ENCODE measurements at places on chromosomes 6 and 20.

DNA sequence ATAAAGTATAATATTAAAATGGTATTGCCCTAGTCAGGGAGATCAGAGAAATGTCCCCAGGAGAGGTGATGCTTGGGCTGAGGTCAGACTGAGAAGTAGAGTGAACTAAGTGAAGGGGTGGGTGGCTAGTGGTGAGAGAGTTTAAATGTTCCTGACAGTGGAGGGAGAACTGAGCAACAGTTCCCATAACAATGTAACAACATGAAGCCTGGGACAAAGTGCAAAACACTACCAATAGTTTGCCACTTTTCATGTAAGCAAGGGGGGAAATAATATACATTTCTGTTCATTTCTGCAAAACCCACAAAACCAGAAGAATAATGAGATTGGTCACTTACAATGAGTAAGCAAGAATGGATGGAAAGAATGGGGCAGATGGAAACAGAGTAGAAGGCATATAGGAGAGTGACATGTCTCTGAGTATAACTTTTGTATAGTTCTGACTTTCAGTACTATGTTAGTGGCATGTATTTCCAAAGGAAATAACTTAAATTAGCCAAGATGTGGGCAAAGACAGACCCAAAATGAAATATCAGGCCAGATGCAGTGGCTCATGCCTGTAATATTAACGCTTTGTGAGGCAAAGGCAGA lies 13.3 kb upstream of the FAXC start:
- DNase-seq = no peak

GRCh38 chr20:24718696-24719095 lies 230.4 kb upstream of the CST7 start:
- no peak for DNase-seq

GRCh38 chr6:36127462-36128016 lies 2.8 kb upstream of the MAPK13 start:
- no peak for DNase-seq

- DNase-seq = peak; percentile 14
Observed at GRCh38 chr6:159217595-159218275, 48.5 kb downstream of the FNDC1 start.

- no peak for DNase-seq
Observed at GRCh38 chr6:79385333-79385732, 150.9 kb upstream of the HMGN3 start.

- no peak for DNase-seq
Observed at GRCh38 chr6:90960324-90960723, 373.5 kb upstream of the MAP3K7 start.

GRCh38 chr6:87274660-87275274 lies 47.6 kb upstream of the SMIM8 start:
- DNase-seq = no peak

GRCh38 chr6:44926556-44926955 lies 401.6 kb upstream of the RUNX2 start:
- DNase-seq = no peak

- no peak for DNase-seq
Observed at GRCh38 chr6:7723041-7723447, 2.9 kb upstream of the BMP6 start.

DNA sequence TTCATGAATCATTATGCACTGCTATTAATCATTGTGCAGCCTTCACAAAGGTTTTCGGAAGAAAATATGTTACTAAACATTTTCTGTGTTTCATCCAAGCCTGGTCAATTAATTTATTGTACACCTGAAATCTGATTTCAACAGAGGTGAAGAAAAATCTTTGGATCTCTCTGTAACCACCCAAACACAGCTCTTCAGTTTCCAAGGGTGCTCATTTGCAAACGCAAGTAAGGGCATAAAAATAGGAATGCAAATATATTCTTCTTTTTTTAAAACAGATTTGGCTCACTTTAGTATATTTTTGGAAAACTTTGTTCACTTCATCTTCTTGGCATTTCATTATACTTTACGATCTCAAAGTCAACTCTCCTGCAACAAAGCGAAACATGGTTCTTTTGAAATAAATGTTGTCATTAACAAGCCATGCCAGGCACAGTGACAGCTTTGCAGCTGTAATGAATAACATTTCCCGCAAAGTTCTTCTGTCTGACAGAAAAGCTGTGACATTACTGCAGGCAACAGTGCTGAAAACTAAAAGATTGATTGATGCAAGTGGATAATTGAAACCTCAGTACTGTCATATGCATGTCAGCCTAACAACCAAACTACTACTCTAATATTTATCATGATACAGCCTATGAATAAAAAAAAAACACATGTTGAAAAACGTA lies 348.3 kb downstream of the FRK start:
- DNase-seq = no peak

- no peak for DNase-seq
Observed at GRCh38 chr6:98794307-98794842, 40.0 kb upstream of the POU3F2 start.

GRCh38 chr20:58911970-58912369 lies 59.5 kb downstream of the GNAS start:
- DNase-seq = no peak

- DNase-seq = no peak
Observed at GRCh38 chr6:33983721-33984465, 162.0 kb downstream of the GRM4 start.

DNA sequence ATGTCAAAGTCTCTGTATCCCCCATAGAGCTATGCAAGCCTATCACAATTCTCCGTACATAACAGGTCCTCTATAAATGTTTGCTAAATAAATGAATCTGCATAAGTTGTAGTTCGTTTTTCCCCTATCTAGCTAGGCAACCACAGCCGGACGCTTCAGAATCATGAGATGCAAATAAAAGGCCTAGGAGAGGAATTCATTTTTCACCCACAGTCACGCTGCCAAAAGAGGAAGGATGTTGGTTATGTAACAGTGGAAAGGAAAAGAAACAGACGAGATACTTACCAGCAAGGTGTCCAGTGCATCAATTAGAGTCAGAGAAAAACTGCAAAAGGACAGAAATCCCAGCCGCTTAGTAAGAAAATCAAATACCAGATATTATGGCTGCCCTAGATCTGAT lies 2.4 kb downstream of the EDEM2 start:
- no peak for DNase-seq

GRCh38 chr6:21887231-21888185 lies 294.0 kb downstream of the SOX4 start:
- DNase-seq = no peak

DNA sequence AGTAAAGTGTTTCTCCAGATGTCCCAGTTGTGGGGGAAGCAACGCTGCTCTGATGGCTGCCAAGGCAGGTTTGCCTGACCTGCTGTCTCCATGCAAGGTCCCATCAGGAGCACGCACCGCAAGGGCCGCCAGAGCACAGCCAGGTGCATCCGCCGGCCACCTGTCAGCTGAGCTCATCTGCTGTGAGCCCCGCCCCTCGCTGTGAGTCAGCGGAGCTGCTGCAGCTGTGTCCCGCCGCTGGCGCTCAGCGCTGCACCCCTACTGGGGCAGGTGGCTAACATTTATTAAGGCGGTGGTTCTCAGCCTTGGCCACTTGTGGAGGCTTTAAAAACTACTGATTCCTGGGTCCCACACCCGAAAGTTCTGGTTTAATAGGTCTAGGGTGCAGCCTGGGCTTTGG lies 225.7 kb downstream of the UST start:
- DNase-seq = no peak

DNA sequence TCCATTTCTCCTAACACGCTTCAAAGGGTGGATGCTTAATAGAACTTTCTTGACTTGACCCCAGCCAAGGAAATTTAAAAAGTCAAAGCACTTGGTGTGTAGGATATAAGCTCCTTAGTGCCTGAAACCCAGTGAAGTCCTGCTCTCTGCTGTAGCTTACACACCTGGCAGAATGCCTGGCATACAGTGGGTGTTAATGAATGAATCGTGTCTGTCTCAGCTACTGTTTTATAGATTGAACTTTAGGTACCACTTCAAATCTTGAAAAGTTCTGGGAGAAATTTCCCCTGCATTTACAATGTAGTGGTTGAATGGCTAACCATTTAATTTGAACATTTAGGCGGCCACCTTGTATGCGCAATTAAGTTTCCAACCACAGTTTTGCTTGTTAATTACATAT lies 70.5 kb upstream of the ZNF217 start:
- DNase-seq = no peak

GRCh38 chr6:7763881-7764280 lies 38.0 kb downstream of the BMP6 start:
- DNase-seq = no peak

GRCh38 chr6:110542311-110543024 lies 66.1 kb upstream of the SLC22A16 start:
- DNase-seq = peak; percentile 46

DNA sequence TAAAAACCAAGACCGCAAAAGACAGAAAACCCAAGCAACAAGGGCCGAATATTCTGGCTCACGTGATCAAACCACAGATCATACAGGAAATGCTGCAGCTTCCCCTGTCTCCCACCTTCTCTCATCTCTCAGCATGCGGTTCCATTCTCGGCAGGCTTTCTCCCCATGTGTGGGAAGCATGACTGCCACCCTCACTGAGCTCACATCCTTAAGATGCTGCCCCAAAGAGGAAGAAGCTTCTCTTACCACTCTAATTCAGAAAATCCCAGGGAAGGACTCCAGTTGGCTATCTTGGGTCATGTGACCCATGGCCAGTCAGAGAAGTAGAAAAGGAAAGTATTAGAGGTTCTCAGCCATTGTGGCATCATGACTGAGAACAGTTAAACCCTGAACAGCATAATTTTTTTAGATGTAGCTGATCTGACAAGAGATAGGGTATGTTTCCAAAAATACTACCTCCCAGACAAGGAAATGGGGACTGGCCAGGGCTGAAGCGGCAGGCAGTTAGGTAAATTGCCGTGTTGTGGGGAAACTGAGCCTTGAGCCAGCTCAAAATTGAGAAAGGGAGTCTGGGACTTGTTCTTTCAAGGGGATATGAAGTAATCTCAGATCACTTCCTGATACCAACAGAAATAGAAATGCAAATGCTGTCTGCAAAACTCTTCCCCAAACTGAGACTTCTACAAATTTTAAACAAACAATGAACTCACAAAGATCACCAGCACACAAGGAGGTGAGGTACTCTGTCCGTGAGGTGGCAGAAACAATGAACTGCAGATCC lies 37.1 kb upstream of the GRM4 start:
- no peak for DNase-seq

DNA sequence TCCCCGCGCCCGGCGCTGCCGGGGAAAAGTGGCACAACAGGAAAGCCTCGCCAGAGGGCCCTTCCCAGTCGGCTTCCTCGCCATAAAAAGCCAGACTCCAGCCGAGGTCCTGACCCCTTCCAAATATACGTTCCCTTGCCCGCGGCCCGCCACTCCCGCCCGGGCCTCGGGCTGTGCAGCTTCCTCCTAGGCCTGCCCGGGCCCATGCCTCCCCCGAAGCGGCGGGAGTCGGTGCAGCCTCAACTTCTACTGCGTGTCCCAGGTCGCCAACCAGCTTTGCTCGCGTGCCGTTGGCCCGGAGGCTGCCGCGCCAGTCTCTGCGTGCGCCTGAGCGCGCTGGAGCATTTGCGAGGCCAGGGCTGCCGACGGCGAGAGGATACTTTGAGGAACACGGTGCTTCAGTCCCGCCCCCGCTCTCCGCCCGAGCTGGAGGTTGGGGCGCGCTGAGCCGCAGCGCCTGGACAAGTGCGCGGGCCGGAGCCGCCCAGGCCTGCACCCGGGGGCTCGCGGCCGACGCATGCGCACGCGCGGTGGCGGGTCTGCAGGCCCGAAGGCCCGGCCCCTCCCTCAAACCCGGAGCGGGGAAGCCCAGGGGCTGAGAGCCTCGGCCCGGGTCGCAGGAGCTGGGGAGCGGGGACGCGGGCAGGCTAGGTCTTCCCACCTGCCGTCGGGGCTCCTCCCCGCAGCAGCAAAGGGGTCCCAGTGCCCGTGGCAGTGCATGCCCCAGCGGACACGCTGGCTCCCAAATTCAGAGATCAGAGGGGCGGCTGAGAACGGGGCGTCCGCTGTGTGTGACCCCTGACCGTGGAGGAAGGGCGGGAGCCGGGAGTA lies 10.2 kb downstream of the FOXC1 start:
- no peak for DNase-seq

GRCh38 chr20:7855545-7855944 lies 84.7 kb downstream of the HAO1 start:
- no peak for DNase-seq

GRCh38 chr6:152461556-152461955 lies 175.6 kb downstream of the SYNE1 start:
- DNase-seq = no peak

DNA sequence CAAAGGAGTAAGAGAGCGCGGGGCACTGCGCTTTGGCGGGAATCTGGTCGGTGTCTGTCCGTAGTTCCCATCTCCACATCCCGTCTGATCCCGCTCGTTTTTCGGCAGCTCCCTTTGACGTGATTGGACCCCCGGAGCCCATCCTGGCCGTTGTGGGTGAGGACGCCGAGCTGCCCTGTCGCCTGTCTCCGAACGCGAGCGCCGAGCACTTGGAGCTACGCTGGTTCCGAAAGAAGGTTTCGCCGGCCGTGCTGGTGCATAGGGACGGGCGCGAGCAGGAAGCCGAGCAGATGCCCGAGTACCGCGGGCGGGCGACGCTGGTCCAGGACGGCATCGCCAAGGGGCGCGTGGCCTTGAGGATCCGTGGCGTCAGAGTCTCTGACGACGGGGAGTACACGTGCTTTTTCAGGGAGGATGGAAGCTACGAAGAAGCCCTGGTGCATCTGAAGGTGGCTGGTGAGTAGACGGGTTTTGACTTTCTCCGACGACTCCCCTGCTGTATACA lies 1.4 kb downstream of the BTN1A1 start:
- no peak for DNase-seq

DNA sequence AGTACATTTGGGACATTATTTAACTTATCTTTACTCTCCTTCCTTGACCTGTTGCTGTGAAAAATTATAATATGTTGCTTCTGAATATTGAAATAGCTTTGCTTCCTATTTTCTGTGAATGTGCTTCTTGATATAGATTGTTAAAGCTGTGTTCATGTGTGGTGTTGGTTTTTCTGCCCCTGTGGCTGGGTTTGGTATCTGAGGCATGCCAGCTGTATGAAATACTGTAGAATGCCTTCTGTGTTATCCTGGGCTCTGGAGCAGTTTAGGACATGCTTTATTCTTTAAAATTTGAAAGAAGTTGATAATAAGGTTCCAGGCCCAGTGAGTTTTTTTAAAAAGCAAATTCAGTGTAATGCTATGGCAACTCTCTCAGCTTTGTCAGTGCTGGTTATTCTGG lies 71.7 kb downstream of the HIVEP1 start:
- no peak for DNase-seq

- DNase-seq = no peak
Observed at GRCh38 chr20:23193801-23194384, 107.8 kb upstream of the CD93 start.

GRCh38 chr20:57847104-57847503 lies 137.3 kb upstream of the PMEPA1 start:
- no peak for DNase-seq

DNA sequence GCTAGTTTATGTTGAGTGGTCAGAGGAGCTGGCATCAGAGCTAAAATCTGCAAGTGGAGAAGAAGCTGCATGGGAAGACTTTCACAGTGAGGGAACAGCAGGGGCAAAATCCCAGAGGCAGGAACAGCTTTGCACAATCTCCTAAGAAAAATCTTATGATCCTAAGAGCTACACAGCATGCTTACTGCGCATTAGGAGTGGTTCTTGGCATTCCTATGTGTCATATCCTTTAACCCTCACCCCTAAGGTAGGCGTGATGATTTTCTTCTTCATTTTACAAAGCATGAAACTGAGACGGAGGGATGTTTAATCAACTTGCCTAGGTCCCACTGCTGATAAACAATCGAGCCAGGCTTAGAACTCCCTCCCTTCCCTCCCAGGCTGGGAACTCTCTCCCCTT lies 313.6 kb upstream of the SULF2 start:
- DNase-seq = no peak

Data from occipital lobe (tissue), 3 donors.